ENCODE measurements at places on chromosomes 11 and 22. TPM values are rescaled to one million over a fixed set of nuclear protein-coding genes. Genes with fewer than 3 reads are reported as not detected.

Gene SLC17A6
- total RNA-seq = not detected

Gene LDHAL6A
- not detected for total RNA-seq

Gene HTATIP2
- 82.4 TPM for total RNA-seq

Gene SLN
- total RNA-seq = not detected

Gene RFPL3
- not detected for total RNA-seq

DNA sequence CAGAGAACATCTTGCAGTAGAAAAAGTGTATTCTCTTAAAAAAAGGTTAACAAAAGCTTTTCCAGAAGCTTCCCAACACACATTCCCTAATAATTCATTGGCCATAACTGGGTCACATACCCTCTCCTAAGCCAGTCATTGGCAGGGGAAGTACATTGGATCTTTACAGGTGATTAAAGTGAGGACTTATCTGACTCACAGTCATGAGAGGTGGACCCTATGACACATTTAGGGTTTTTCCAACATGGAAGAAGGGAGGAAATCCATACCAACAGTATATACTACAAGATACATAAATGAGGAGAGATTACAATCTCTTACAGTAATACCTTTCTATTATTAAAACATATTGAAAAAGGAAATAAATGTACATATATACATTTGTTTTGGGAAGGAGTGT, 72.2 kb downstream of the CCDC73 start:
- no peak overlapping the region for H3K4me3 ChIP-seq
- peaks cover 17% of the 10 kb centered on the region for H3K27me3 ChIP-seq
- no peak overlapping the region for H3K27ac ChIP-seq
- H3K36me3 ChIP-seq = no peaks in the 10 kb centered on the region
- DNase-seq = no peak
- H3K4me1 ChIP-seq = no peaks in the 10 kb centered on the region

DNA sequence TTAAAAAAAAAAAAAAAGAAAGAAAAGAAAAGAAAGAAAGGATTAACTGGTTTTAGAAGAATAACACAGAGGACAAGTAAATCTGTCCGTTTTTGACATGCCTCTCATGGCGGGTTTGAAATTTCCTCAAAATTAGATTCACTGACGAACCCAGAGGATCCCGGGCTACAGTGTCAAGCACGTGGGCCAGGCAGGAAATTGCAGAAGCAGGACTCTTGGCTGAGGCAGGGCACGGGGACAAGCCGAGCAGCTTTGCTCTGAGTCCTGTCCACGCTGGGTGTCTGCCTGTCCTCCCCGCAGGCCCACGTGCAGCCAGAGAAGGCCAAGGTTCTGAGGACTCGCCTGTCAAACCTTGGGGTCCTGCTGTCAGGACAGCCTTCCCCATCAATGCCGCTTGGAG, 24.7 kb downstream of the GAL start:
- no peaks in the 10 kb centered on the region for H3K4me1 ChIP-seq
- no peaks in the 10 kb centered on the region for H3K27me3 ChIP-seq
- no peak overlapping the region for H3K4me3 ChIP-seq

DNA sequence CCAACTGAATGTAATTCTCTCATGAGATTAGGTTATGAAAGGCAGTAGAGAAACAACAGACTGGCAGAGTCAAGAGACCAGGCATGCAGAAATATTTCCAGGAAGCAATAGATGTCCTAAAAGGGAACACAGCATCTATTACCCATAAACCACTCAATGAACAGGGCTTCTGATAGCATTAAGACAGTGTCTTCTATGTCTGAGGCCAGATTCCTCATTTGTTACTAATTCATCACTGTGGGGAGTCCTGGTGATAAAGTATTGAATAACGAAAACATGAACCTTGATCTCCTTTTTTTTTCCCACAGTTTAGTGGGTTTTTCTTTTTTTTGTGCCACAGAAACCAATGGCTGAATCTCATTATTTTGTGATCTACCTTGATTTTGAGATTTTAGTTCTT, 339.0 kb downstream of the METTL15 start:
- H3K4me1 ChIP-seq = no peaks in the 10 kb centered on the region
- no peak for DNase-seq
- no peaks in the 10 kb centered on the region for H3K27me3 ChIP-seq
- H3K4me3 ChIP-seq = no peak overlapping the region
- H3K36me3 ChIP-seq = no peaks in the 10 kb centered on the region

- no peak overlapping the region for H3K4me3 ChIP-seq
- H3K27ac ChIP-seq = peak overlapping the region; percentile 33
- no peak for DNase-seq
- peaks cover 30% of the 10 kb centered on the region for H3K4me1 ChIP-seq
- H3K36me3 ChIP-seq = peaks cover 8% of the 10 kb centered on the region
- no peaks in the 10 kb centered on the region for H3K27me3 ChIP-seq
These were observed 16.3 kb downstream of the SUN2 start for GRCh38 chr22:38739300-38740055.

DNA sequence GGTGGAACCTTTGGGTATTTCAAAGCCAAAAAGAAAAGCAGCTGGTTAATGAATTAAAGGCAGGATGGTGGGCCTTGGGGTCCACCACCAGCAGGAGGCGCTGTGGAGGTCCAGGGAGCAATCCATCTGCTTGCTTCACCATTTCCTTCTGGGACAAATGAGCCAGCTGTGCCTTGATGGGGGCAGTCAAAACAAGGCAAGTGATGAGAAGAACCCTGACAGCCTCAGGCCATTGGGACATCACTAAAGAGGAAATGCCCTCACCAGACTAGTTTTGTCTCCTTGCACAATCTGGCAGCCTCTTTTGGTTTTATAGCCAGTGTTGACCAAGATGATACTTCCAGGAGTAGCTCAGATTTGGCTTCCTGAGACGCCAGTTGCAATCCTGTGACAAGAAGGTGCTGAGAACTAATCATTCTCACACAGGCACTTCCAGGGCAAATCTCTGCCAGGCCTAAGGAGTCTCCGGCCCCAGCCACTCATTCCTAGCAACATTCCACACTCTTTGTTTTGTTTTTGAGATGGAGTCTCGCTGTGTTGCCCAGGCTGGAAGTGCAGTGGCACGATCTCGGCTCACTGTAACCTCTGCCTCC, 38.2 kb upstream of the WEE1 start:
- H3K4me1 ChIP-seq = no peaks in the 10 kb centered on the region
- no peak overlapping the region for H3K27ac ChIP-seq
- no peaks in the 10 kb centered on the region for H3K27me3 ChIP-seq
- H3K4me3 ChIP-seq = no peak overlapping the region
- DNase-seq = peak; percentile 84

DNA sequence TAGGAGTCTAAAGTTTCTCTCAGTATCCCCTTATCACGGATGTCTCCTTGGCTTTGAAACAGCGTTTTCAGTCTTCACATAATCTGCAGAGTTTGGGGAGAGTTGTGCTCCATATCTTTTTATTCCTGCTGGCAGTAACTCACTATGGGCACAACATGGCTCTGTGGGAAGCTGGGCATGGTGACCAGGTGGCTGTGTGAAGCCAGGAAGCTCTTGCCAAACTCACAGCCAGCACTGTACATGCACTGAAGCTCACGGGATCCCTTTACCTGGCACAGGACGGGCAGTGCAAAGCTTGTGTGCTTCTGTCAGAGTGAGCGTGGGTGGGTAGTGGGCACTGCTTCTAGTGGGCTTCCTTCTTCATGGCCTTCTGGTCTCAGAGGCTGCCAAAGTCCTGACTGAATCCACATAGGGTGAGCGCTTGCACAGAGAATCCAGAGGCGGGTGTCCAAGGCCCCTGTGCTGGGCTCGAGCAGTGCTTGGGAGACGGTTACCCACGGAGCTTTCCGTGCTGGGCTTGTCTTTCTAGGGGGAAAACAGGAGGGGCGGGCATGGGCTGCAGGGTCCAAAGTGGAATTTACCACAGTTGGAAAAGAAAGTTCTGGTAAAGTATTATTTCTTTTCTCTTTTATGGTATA, 10.8 kb upstream of the KDM4E start:
- no peak overlapping the region for H3K4me3 ChIP-seq
- no peaks in the 10 kb centered on the region for H3K4me1 ChIP-seq
- H3K27me3 ChIP-seq = peaks cover 14% of the 10 kb centered on the region
- no peak overlapping the region for H3K27ac ChIP-seq

GRCh38 chr11:23704183-23704582, 792.7 kb upstream of the LUZP2 start:
- H3K36me3 ChIP-seq = no peaks in the 10 kb centered on the region
- DNase-seq = no peak
- H3K4me1 ChIP-seq = no peaks in the 10 kb centered on the region
- no peak overlapping the region for H3K27ac ChIP-seq
- no peaks in the 10 kb centered on the region for H3K27me3 ChIP-seq

Data from activated T-cell treated with anti-CD3 and anti-CD28 coated beads, Interleukin-2, amount 50 U/mL, for 72 hours (primary cell).